Activated T-helper 2 cell treated with anti-CD3 and anti-CD28 coated beads, Interferon-gamma antibody, Interleukin-2, Interleukin-4, amounts not matched to agents 10 μg/mL and 5 μg/mL and 100 μg/mL, durations not matched to agents 14 hours and 24 hours and 36 hours (primary cell): ENCODE measurements at places on chromosomes 16 and 17. TPM values are rescaled to one million over a fixed set of nuclear protein-coding genes. Genes with fewer than 3 reads are reported as not detected.
A peak's percentile ranks its signal among the peaks of the same experiment; 100 is the strongest.

Gene CD300LB
- not detected in 2 replicates for total RNA-seq

Gene MYH10
- 13.2 and 20.7 TPM in 2 replicates for total RNA-seq

Gene BAIAP3
- 0.21 and 0.32 TPM in 2 replicates for total RNA-seq

Gene LUC7L
- total RNA-seq = 91.0 and 93.5 TPM in 2 replicates

Gene GJC1
- 8.2 and 9.4 TPM in 2 replicates for total RNA-seq

Gene EME1
- 26.8 and 28.6 TPM in 2 replicates for total RNA-seq

Gene MYO15A
- total RNA-seq = 0.64 and 0.80 TPM in 2 replicates

Gene KRTAP2-3
- total RNA-seq = not detected in 2 replicates

Gene OTOA
- total RNA-seq = 0.07 TPM in 1 of 2 replicates, not detected in the other

GRCh38 chr16:31107465-31107867 lies 720 bp upstream of the BCKDK start:
- peak overlapping the region; percentile 85 for H3K4me3 ChIP-seq
- H3K36me3 ChIP-seq = peaks cover 34% of the 10 kb centered on the region
- H3K27ac ChIP-seq = peak overlapping the region; percentile 91
- H3K4me1 ChIP-seq = peaks cover 18% of the 10 kb centered on the region
- no peaks in the 10 kb centered on the region for H3K27me3 ChIP-seq

DNA sequence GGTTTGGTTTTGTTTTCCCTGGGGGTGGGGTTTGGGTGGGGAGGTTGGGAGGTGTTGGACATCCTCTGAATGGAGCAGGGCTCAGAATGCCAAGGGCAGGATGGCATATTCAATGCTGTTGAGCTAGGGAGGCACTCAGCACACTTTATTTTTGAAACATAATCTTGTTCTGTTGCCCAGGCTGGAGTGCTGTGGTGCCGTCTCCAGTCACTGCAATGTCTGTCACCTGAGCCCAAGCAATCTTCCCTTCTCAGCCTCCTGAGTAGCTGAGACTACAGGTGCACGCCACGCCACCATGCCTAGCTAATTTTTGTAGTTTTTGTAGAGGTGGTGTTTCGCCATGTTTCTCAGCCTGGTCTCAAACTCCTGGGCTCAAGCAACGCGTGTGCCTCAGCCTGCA lies 186.1 kb downstream of the RPTOR start:
- H3K36me3 ChIP-seq = peaks cover 39% of the 10 kb centered on the region
- no peak for DNase-seq
- H3K4me3 ChIP-seq = peak overlapping the region; percentile 38

GRCh38 chr17:63880706-63881105 lies 1.0 kb downstream of the GH2 start:
- H3K36me3 ChIP-seq = no peaks in the 10 kb centered on the region
- no peak overlapping the region for H3K4me3 ChIP-seq
- no peak overlapping the region for H3K27ac ChIP-seq
- H3K4me1 ChIP-seq = no peaks in the 10 kb centered on the region

DNA sequence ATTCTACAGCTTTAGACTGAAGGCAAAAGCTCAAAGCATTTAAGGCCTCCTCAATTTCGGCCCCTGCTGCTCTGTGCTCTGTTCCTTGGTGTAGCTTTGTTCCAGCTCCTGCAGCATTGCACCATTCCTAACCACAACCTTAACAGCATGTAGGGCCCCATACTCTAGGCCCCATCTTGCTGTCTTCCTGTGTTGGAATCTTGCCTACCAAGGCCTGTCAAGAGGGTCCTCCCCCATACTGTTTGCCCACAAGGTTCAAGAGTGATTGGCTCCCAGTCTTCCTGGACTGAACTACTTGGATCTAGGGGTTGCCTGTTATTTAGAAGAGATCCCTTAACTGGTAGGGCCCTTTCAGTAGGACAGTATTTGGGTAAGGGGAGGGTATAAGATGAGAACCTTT lies 26.8 kb downstream of the TRPV2 start:
- peak overlapping the region; percentile 80 for H3K4me3 ChIP-seq
- peaks cover 76% of the 10 kb centered on the region for H3K36me3 ChIP-seq
- no peaks in the 10 kb centered on the region for H3K27me3 ChIP-seq

DNA sequence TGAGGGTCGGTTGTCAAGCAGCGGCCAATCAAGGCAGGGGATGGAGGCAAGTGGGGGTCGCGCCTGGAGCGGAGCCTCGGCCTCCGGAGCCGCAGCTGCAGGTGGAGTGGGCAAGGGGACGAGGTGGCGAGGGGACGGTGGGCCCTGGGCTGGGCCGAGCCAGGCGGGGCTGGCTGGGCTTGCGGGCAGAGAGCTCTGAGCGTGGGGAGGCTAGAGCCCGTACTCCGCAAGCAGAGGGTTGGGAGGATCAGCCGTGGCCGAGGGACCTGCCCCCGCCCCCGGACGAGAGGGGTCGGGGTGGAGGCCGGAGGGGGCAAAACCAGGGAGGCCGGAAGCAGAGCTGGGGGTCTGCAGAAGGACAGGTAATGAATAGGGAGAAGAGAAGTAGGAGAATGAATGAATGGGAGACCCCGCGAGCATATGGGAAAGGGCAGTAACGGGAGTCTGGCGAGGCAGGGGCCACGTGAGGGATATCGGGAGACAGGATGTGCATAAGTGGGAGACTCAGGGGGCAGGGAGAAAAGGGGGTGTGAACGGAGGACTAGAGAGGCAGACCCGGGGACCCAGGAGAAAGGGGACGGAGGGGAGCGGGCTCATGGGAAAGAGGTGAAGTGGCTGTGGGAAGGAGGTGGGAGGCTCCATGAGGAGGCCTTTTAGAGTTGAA lies at the start of gene KATNB1:
Gene KATNB1 (plus strand): TSS at position 16 of the 664 bp plus-strand sequence. CDS start 1,474 bp downstream, outside the sequence.
- H3K4me1 ChIP-seq = peaks cover 15% of the 10 kb centered on the region
- H3K36me3 ChIP-seq = peaks cover 14% of the 10 kb centered on the region
- peak within 1 kb of the TSS; percentile 96 for H3K27ac ChIP-seq
- no peak for DNase-seq

- H3K4me3 ChIP-seq = no peak overlapping the region
- peaks cover 72% of the 10 kb centered on the region for H3K36me3 ChIP-seq
- no peak for DNase-seq
- peaks cover 66% of the 10 kb centered on the region for H3K4me1 ChIP-seq
- no peaks in the 10 kb centered on the region for H3K27me3 ChIP-seq
These were observed 11.8 kb downstream of the CYB5B start for GRCh38 chr16:69435977-69436820.

- H3K4me3 ChIP-seq = no peak overlapping the region
- H3K4me1 ChIP-seq = peaks cover 8% of the 10 kb centered on the region
- no peaks in the 10 kb centered on the region for H3K27me3 ChIP-seq
- H3K27ac ChIP-seq = no peak overlapping the region
These were observed 934 bp downstream of the MAP2K6 start for GRCh38 chr17:69415431-69415830.

- no peak for DNase-seq
- H3K36me3 ChIP-seq = no peaks in the 10 kb centered on the region
- H3K4me3 ChIP-seq = peak overlapping the region; percentile 79
- H3K27ac ChIP-seq = no peak overlapping the region
- no peaks in the 10 kb centered on the region for H3K27me3 ChIP-seq
These were observed 1.5 kb downstream of the NDRG4 start for GRCh38 chr16:58501242-58502131.

- H3K27me3 ChIP-seq = peaks cover 21% of the 10 kb centered on the region
- H3K4me3 ChIP-seq = no peak overlapping the region
- H3K4me1 ChIP-seq = peaks cover 16% of the 10 kb centered on the region
- no peak for DNase-seq
- H3K36me3 ChIP-seq = no peaks in the 10 kb centered on the region
These were observed 262.3 kb upstream of the TNRC6C start for GRCh38 chr17:77696151-77696720.

GRCh38 chr16:46717692-46718091 lies 28.2 kb downstream of the ORC6 start:
- no peak overlapping the region for H3K4me3 ChIP-seq
- H3K27me3 ChIP-seq = peaks cover 3% of the 10 kb centered on the region
- H3K27ac ChIP-seq = no peak overlapping the region
- no peaks in the 10 kb centered on the region for H3K36me3 ChIP-seq
- no peak for DNase-seq

- no peak overlapping the region for H3K27ac ChIP-seq
- no peaks in the 10 kb centered on the region for H3K36me3 ChIP-seq
- H3K27me3 ChIP-seq = no peaks in the 10 kb centered on the region
- no peak overlapping the region for H3K4me3 ChIP-seq
- H3K4me1 ChIP-seq = no peaks in the 10 kb centered on the region
These were observed 79.2 kb downstream of the CDH11 start for GRCh38 chr16:65042438-65043365.

- DNase-seq = no peak
- no peaks in the 10 kb centered on the region for H3K27me3 ChIP-seq
- no peak overlapping the region for H3K27ac ChIP-seq
- H3K36me3 ChIP-seq = no peaks in the 10 kb centered on the region
- no peak overlapping the region for H3K4me3 ChIP-seq
These were observed 114.7 kb downstream of the USP32 start for GRCh38 chr17:60277258-60277657.

DNA sequence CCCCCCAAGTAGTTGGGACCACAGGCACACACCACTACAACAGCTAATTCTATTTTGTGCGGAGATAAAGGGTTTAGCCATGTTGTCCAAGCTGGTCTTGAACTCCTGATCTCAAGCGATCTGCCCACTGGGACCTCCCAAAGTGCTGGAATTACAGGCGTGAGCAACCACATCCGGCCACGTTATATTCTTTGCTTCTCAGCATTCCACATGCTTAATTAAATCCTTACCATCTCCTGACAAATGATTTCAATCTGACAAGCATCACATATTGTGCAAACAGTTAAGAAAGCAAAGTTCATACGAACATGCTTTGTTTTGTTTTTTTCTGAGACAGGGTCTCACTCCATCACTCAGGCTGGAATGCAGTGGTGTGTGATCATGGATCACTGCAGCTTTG lies 18.2 kb downstream of the HIGD1B start:
- DNase-seq = no peak
- no peak overlapping the region for H3K27ac ChIP-seq
- H3K4me3 ChIP-seq = no peak overlapping the region

GRCh38 chr17:17749921-17750320 lies 68.7 kb downstream of the RAI1 start:
- no peaks in the 10 kb centered on the region for H3K27me3 ChIP-seq
- H3K4me1 ChIP-seq = peaks cover 35% of the 10 kb centered on the region
- H3K36me3 ChIP-seq = no peaks in the 10 kb centered on the region
- H3K4me3 ChIP-seq = peak overlapping the region; percentile 2
- peak overlapping the region; percentile 58 for H3K27ac ChIP-seq

DNA sequence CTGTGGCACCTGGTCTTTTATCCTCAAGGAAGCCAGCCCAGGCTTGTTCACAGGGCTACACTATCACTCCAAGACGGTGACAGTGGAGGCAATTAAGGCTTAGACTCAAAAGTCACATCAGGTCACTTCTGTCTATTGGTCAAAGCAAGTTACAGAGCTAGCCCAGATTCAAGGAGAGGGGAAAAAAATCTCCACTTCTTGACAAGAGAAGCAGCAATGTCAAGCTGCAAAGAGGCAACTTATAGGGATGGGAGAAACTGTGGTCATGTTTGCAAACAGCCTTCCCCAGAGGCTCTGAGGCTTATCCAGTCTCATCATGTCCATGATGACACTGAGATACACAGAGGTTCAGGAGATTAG lies 31.6 kb downstream of the SERPINF1 start:
- H3K4me1 ChIP-seq = no peaks in the 10 kb centered on the region
- no peak for DNase-seq
- H3K36me3 ChIP-seq = peaks cover 33% of the 10 kb centered on the region
- no peaks in the 10 kb centered on the region for H3K27me3 ChIP-seq
- H3K27ac ChIP-seq = no peak overlapping the region

GRCh38 chr17:34006126-34006525 lies 249.0 kb upstream of the CCL2 start:
- no peak overlapping the region for H3K4me3 ChIP-seq
- H3K36me3 ChIP-seq = no peaks in the 10 kb centered on the region
- no peaks in the 10 kb centered on the region for H3K4me1 ChIP-seq
- peaks cover 3% of the 10 kb centered on the region for H3K27me3 ChIP-seq

GRCh38 chr17:29379084-29379991 lies 10.8 kb upstream of the TAOK1 start:
- no peaks in the 10 kb centered on the region for H3K36me3 ChIP-seq
- DNase-seq = no peak
- H3K27me3 ChIP-seq = peaks cover 7% of the 10 kb centered on the region
- no peaks in the 10 kb centered on the region for H3K4me1 ChIP-seq
- no peak overlapping the region for H3K4me3 ChIP-seq
- no peak overlapping the region for H3K27ac ChIP-seq

- H3K36me3 ChIP-seq = no peaks in the 10 kb centered on the region
- H3K27me3 ChIP-seq = no peaks in the 10 kb centered on the region
- H3K4me1 ChIP-seq = no peaks in the 10 kb centered on the region
These were observed 31.7 kb downstream of the CRISPLD2 start for GRCh38 chr16:84851192-84852127.

DNA sequence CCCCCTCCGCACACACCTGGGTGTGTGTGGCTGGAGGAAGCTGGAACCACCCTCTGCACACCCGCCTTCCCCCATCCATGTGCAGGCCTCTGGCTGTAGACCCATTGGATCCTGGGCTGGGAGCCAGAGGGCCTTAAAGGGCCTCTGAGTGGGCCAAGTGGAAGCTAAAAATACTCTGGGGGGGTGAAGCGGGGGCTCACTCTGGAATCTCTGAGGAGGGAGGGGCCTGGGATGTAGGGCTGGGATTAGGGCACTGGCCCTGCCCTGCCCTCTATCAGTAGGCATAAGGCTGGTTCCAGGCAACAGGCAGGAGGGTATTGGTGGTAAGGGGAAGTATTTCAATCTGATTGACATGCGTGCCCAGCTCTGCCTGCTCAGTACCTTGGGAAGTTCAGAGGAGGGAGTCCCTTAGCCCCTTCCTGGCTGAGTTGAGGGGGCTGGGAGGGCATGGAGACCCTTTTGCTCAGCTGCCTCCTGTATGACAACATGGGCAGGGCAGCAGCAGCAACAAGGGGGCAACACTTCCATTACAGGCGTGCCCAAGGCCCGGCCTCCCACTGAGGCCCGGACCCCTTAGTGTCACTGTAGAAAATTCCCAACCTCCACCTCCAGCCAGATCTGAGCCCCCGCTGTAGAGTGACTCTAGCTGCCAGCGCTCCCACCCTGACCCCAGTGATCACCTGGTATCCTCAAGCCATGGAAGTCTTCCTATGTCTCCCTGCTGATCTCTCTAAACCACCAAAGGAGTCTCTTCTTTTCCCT lies 5.2 kb downstream of the ITGA3 start:
- no peak overlapping the region for H3K27ac ChIP-seq
- no peak for DNase-seq
- H3K36me3 ChIP-seq = no peaks in the 10 kb centered on the region
- peaks cover 8% of the 10 kb centered on the region for H3K27me3 ChIP-seq
- H3K4me1 ChIP-seq = peaks cover 12% of the 10 kb centered on the region

- no peaks in the 10 kb centered on the region for H3K36me3 ChIP-seq
- no peak overlapping the region for H3K27ac ChIP-seq
- no peak overlapping the region for H3K4me3 ChIP-seq
- no peak for DNase-seq
These were observed 42.7 kb upstream of the WSCD1 start for GRCh38 chr17:6027342-6028024.

- H3K36me3 ChIP-seq = peaks cover 5% of the 10 kb centered on the region
- peak within 1 kb of the TSS; percentile 61 for H3K4me3 ChIP-seq
- H3K27ac ChIP-seq = no peak within 1 kb of the TSS
- H3K27me3 ChIP-seq = peaks cover 11% of the 10 kb centered on the region
- peaks cover 45% of the 10 kb centered on the region for H3K4me1 ChIP-seq
These were observed at the start of gene FOXJ1 for GRCh38 chr17:76141212-76142038. FOXJ1 (minus strand) TSS chr17:76141245; CDS start chr17:76140395, 850 bp downstream.

DNA sequence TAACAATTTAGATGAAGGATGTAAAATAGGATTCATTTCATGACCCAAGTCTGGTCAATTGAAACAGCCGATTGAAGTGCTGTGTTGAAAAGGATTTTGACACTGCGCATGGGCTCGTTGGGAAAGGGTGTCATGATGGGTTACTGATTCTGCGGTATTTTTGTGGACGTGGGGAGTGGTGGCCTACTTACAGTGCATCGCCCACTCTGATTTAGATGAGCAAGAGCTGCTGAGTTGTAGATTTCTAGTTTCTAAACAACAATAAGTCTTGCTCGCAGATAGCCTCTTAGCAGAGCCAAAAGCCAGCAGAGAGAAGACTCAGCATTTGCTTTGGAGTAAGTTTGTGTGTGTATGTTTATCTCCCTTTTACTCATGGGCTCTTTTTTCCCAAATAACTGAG lies 731.0 kb downstream of the MAF start:
- H3K4me3 ChIP-seq = no peak overlapping the region
- DNase-seq = no peak
- no peaks in the 10 kb centered on the region for H3K4me1 ChIP-seq
- no peaks in the 10 kb centered on the region for H3K27me3 ChIP-seq
